ENCODE measurements at places on chromosomes 7 and 10. TPM values are rescaled to one million over a fixed set of nuclear protein-coding genes. Genes with fewer than 3 reads are reported as not detected.

VWDE gene
- 0.19 TPM for total RNA-seq

DNA sequence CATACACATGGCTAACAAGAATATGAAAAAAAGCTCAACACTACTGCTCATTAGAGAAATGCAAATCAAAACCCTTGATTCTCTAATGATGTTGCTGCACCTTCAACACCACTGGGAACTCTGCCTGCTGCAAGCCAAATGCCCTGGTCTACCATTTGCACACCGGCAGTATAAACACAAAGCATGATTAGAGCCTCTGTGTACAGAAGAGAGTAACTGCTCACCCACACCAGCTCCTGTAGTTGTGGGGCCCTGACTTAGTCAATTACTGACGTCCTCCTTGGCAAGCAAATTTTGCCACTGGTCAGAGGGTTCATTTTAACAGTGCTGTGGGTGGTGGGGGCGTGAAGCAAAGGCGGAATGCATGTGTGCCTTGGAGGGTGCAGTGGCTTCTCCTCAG lies 96.1 kb upstream of the RHEB start:
- no peak for DNase-seq

GRCh38 chr10:118950997-118951637 lies 78.4 kb upstream of the NANOS1 start:
- no peak for DNase-seq

DNA sequence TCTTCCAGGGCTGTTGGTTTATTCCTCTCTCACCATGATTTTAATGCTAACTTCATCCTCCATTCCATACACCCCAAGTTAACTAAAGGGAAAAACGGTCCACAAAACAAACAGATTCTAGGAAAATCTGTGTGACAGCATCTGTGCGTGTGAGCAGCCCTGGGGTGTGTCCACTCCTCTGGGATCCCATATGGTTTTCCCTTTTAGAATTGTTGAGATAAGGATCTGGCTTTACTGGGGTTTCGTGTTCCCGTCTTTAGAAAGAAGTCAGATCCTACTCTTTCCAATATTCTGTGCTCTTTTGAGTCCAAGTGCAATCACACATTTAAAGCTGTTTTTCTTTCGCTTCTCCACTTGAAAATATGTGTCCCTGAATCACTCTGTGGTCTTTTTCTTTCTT lies 257.1 kb downstream of the KLF6 start:
- DNase-seq, result no peak

- DNase-seq, result no peak
Measured at GRCh38 chr10:120982507-120982906, 131.3 kb downstream of the WDR11 start.

PEX1 gene
- 19.4 TPM for total RNA-seq

DNA sequence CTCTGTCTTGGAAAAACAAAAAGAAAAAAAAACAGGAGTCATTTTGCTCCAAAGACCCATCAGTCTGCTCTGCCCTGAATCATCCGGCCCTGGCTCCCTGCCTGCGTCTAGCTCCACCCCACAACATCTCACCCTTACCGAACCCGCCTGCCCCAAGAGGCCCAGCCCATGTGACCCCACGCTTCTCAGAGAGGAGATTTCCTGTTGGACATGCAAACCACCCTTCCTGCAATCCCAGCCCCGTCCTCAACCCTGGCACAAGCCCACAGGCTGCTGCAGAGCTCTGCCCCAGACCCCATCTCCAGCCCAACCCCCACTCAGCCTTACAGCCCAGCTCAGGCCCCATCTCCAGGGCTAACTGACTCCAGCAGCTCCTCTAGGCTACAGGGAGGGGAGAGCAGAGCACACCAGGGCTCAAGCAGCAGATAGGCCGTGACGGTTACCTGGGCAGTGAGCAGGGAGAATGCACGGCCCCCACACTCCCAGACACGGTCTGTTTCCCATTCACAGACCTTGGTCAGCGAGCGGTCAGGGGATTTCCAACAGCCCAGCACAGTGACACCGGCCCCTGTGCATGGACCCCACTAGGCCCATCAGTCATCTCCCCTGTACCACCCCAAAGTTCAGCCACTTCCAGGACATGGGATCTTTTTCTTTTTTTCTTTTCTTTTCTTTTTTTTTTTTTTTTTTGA lies 69.9 kb upstream of the GTF2I start:
- peak; percentile 96 for DNase-seq

- DNase-seq, result peak; percentile 74
Measured at GRCh38 chr10:46226900-46227558, 59.8 kb upstream of the ANTXRL start.

- no peak for DNase-seq
Measured at GRCh38 chr7:111531993-111532392, 30.3 kb downstream of the IMMP2L start.

MAPK8 gene
- total RNA-seq, result 26.7 TPM

- no peak for DNase-seq
Measured at GRCh38 chr10:19688344-19688743, 127.9 kb upstream of the PLXDC2 start.

- DNase-seq, result no peak
Measured at GRCh38 chr7:43585562-43585961, 2.7 kb downstream of the STK17A start.

DNA sequence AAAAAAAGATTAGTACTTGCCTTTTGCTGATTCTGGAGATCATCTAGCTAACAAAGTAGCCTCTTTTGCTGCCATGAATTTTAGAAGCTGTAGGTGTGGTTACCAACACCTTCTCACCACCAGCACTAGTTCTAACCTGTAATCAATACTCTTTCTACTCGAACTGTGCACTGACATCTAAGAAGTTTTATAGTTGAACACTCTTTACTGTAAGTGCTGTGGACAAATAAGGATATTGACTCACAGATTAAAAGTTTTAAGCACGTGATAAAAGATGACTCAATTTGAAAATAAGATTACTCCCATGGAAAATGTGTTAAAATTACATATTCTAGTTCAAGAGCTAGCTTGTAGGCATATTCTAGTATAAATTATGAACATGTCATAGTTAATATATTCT lies 89.9 kb downstream of the REEP3 start:
- DNase-seq, result no peak

GRCh38 chr10:44309939-44310761 lies 74.7 kb downstream of the CXCL12 start:
- no peak for DNase-seq

DNA sequence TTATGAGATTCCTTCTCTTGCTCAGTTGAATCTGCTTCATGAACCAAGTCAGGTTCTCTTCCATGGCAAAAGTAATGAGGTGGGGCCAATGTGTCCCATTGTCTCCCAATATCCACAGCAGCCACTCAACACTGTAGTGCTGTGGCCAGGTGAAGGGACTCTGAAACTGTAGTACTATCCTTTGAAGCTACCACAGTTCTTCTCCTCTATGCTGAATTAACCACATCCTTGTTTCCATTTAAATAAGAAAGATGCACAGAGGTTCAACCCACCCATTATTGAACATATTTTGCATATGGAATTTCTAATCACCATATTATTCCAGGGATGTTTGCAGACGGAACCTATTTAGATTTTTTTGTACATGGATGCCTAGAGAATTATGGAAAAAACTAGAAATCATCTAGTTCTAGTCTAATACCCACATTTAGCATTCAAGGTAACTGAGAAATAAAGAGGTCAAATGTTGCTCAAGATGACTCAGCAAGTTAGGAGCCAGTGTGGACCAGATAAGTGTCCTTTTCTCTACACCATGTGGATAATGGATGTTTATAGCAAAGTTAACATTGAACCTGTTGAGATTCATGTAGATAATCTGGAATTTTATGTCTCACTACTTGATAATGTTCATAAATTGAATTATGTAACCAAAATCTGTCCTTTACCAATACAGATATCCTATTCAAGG lies 64.5 kb downstream of the LRRTM3 start:
- no peak for DNase-seq

SPAM1 gene
- not detected for total RNA-seq

DNA sequence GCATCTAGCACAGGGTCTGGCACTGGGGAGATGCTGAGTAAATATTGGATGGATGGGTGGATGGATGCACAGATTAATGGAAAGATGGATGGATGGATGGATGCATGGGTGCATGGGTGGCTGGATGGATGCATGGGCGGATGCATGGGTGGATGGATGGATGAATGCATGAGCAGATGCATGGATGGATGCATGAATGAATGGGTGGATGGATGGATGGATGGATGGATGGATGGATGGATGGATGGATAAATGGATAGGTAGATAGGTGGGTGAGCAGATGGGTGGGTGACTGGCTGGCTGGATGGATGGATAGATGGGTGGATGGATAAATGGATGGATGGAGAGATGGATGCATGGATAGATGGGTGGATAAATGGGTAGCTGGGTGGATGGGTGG lies 5.7 kb downstream of the PAX4 start:
- no peak for DNase-seq

- DNase-seq, result no peak
Measured at GRCh38 chr10:47401874-47402640, 18.0 kb upstream of the ZNF488 start.

GPR15LG gene
- 20.3 TPM for total RNA-seq

- DNase-seq, result no peak
Measured at GRCh38 chr7:121071662-121072061, 83.2 kb downstream of the CPED1 start.

GRCh38 chr10:45581582-45582385 lies 90.8 kb downstream of the ZFAND4 start:
- DNase-seq, result no peak

PAX4 gene
- not detected for total RNA-seq

CLDN3 gene
- total RNA-seq, result 24.3 TPM

DNA sequence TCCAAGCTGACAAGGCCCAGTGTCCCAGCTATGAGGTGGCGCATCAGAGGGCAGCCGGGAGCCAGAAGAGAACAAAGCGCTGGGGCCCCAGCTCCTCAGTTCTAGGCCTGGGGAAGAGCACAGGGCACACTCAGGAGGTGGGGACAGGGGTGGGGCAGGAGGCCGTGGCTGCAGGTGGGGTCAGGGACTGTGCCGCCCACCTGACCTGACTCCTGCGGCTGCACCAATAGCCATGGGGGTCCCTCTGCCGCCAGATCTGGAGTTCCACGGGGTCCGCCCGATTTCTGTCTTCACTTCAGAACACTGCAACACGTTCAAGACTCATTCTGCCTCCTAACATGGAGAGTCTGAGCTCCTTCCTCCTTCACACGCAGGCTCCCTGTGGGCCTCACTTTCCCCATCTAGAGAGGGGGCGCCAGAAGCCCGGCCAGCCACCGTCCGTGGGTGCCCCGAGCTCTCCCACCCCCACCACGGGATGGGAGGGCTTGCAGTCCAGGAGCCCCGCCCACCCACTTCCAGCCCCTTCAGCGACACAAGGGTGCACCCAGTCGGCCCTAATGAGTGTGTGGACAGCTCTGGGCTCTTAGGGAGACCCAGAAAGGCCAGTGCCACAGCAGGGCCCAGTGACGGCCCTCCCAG lies 278.3 kb downstream of the MAD1L1 start:
- no peak for DNase-seq

GRCh38 chr7:143217806-143218205 lies 4.0 kb upstream of the TAS2R40 start:
- DNase-seq, result no peak

GRCh38 chr10:50395851-50396250 lies 144.5 kb upstream of the ASAH2 start:
- no peak for DNase-seq

DNA sequence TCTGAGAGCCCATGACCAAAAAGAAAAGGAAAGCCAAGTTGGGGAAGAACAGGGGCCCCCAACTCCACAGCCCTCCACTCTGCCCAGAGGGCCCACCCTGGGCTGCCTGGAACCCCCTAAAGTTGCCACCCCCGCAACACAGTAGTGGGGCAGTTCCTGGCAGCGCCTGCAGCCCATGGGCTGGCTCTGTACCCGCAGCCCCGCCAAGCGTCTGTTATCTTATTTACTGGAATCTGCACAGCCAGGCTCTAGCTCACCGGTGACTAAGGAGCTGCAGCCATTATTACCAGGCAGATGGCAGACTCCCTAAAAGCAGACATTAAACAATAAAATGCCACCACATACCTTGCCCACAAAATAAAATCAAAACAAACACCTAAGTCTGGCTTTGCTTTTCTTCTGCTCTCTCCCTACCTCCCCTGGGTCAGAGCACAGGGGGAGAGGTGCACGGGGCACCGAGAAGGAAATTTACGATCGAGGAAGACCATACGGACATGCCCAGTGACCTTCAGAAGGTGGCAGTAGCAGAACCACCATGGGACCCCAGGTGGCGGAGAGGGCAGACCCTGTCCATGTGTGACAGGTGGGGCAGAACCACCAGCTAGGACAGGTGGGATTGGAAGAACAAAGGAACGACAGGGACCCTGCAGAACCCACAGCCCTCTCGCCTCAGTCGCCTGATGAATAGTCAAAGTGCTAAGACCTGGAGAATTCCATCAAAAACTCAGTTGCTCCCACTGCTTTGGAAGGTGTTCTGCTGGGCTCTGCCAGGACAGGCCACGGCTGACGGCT lies 66.3 kb downstream of the PRKAG2 start:
- DNase-seq, result no peak

- DNase-seq, result no peak
Measured at GRCh38 chr7:37365405-37365804, 83.3 kb downstream of the ELMO1 start.

GRCh38 chr7:120792091-120792860 lies 65.7 kb downstream of the TSPAN12 start:
- DNase-seq, result peak; percentile 38

GRCh38 chr10:115092555-115093285 lies 445 bp upstream of the ATRNL1 start:
- no peak for DNase-seq

DNA sequence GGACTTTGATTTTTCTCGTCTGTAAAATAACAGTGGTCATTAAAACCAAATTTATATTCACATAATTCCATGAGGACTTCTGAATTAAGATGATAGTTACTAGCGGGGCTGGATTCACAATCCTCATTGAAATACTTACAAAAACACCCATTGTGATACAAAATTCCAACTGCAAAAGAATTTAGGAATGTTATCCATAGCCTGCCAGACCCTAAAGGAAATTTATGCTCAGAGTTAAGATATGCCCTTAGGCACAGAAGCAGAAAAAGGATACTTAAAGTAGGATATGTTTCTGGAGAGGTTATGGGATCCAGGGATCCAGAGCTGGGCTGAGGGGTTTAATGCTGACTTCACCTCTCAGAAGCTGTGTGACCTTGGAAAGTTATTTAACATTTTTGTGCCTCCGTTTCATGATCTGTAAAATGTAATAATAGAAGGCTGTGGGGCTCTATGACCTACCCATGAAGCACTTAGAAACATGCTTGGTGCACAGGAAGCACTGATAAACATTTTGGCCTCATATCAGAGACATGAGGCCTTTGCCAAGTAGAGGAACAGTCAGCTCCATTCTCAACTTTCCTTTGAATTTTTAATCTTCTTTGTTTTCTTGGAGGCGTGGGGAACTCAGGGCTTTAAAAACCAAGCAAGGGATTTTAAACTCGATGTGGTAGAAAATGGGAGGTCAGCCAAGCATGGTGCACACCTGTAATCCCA lies 744.7 kb downstream of the KCNMA1 start:
- DNase-seq, result no peak

- no peak for DNase-seq
Measured at GRCh38 chr7:47738563-47739166, 156.8 kb upstream of the TNS3 start.

PAOX gene
- 8.1 TPM for total RNA-seq

- DNase-seq, result no peak
Measured at GRCh38 chr10:35685402-35685801, 43.3 kb upstream of the FZD8 start.

GRCh38 chr7:95180-95862 lies 97.0 kb upstream of the FAM20C start:
- no peak for DNase-seq

GRCh38 chr7:17745610-17746009 lies 194.7 kb downstream of the SNX13 start:
- DNase-seq, result no peak

- peak; percentile 44 for DNase-seq
Measured at GRCh38 chr10:51422311-51423120, 276.9 kb downstream of the CSTF2T start.

UCMA gene
- not detected for total RNA-seq

- no peak for DNase-seq
Measured at GRCh38 chr7:48168159-48168558, 3.1 kb upstream of the ABCA13 start.

Data from lower leg skin (tissue), 4 donors.